ENCODE measurements at places on chromosomes 5 and 9. TPM values are rescaled to one million over a fixed set of nuclear protein-coding genes. Genes with fewer than 3 reads are reported as not detected.

DNA sequence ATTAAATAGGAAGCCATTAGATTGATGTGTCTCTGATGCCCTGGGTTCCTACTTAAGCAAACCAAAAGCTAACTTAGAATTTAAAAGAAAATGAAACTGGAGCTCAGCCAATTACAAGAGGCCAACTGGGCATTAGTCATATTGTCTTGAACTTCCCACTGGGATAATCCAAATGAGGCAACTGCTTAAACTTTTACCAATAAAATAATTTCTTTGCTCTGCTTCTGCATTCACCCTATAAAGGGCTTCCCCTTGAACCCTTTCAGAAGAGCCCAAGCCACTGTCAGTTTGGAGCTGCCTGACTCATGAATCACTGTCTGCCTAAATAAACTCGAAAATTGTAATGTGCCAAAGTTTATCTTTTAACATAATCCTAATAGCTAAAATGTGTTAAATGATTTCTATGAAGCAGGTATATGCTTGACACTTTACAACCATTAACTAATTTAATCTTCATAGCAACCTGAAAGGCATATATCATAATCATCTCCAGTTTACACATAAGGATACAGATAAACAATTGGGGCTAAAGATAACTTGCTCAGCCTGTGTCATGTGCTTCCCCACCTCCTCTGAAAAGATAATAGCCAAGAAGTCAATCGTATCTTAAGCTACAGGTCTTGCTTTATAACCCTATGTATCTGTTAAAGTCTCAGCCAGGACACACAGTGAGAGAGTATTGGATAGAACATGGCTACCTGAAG, 11.5 kb downstream of the GPR150 start:
- no peaks in the 10 kb centered on the region for H3K36me3 ChIP-seq
- peak overlapping the region; percentile 92 for H3K27ac ChIP-seq
- H3K4me1 ChIP-seq, result peaks cover 10% of the 10 kb centered on the region
- no peak overlapping the region for H3K4me3 ChIP-seq

GRCh38 chr9:99650187-99650874, 171.4 kb upstream of the NR4A3 start:
- no peak overlapping the region for H3K4me3 ChIP-seq
- H3K4me1 ChIP-seq, result peaks cover 5% of the 10 kb centered on the region
- no peak for DNase-seq
- no peaks in the 10 kb centered on the region for H3K27me3 ChIP-seq
- H3K36me3 ChIP-seq, result peaks cover 3% of the 10 kb centered on the region
- no peak overlapping the region for H3K27ac ChIP-seq

Gene NMUR2
- not detected for total RNA-seq

- no peak overlapping the region for H3K4me3 ChIP-seq
- peaks cover 12% of the 10 kb centered on the region for H3K27me3 ChIP-seq
- no peaks in the 10 kb centered on the region for H3K36me3 ChIP-seq
- DNase-seq, result no peak
Observed at GRCh38 chr9:127550751-127551150, 61.3 kb upstream of the STXBP1 start.

DNA sequence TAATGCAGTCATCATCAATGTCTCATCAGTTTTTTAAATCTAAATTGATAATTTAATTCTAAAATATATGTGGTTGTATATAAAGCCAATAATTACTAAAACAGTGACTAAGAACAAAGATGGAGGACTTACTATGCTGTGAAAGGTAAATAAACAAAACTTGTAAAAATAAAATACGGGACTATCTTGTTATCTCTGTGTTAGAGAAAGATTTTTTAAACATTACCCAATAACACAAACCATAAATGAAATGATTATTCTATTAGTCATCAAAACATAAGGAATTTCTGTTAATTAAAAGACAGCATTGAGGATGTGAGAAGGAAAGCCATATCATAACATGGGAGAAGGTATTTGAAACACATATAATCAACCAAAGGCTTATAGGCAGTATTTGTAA, 226.2 kb upstream of the SMC2 start:
- H3K4me3 ChIP-seq, result no peak overlapping the region
- H3K36me3 ChIP-seq, result no peaks in the 10 kb centered on the region
- H3K4me1 ChIP-seq, result no peaks in the 10 kb centered on the region
- no peak overlapping the region for H3K27ac ChIP-seq

Gene SOX30
- total RNA-seq, result 0.47 TPM
